ENCODE measurements at places on chromosomes 11 and 22.

- DNase-seq = no peak
Measured at GRCh38 chr11:64388894-64389293, 29.9 kb downstream of the RPS6KA4 start.

- no peak for DNase-seq
Measured at GRCh38 chr11:9596926-9597464, 23.5 kb downstream of the WEE1 start.

DNA sequence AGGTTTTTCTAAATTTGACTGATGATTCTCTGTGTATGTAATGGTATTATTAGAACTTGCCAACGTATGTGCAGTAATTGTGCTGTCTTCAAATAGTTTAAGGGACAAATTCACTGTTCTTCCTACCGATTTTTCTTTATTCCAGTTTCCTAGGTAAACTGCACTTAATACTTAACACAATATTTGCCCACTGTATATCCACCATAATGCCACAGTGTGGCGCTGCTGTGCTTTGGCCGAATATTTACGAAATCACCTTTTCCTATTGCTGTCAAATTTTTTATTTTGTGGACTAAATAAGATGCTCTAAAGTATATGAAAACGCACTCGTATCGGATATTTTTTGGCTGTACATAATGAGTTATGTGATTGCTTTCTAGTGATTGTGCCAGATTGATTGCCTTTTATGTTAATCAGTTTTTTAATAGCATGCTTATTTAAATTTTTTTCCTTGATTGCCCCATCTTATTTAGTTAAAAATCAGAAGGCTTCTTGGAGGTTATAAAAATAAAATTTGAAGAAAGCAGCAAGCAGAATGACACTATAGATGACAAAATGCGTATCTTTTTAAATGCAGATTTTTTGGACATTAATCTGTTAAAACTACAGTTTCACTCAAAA is 10.5 kb downstream of the AASDHPPT start:
- peak; percentile 48 for DNase-seq

GRCh38 chr22:35444685-35445399 is 44.9 kb downstream of the MCM5 start:
- DNase-seq = no peak

GRCh38 chr22:38257650-38258250 is 15.1 kb downstream of the TMEM184B start:
- DNase-seq = no peak

DNA sequence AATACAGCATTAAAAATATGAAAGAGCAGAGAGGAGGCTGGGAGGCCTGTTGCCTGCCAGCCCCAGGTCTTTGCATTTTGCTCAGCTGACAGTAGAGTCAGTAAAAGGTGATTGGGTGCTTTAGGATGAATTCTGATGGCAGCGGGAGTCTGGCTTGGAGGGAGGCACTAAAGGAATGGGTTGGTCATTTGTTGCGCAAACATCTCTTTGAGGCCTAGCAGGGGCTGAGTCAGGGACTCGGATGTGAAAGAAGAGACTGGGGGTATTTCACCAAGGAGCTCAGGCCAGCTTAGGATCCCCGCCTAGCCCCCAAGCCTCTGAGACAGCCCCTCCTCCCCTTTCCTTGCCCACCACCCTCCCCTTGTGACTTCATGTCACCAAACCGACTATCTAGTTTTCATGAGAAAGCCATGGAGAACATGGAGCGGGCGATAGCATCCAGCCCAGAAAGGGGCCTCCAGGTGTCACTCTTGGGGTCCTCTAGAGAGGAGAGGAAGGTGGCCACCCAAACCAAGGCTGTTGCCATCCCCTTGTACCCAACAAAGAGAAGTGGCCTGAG is 9.7 kb downstream of the DGKZ start:
- no peak for DNase-seq

GRCh38 chr22:49674479-49675050 is 153.1 kb downstream of the BRD1 start:
- no peak for DNase-seq

DNA sequence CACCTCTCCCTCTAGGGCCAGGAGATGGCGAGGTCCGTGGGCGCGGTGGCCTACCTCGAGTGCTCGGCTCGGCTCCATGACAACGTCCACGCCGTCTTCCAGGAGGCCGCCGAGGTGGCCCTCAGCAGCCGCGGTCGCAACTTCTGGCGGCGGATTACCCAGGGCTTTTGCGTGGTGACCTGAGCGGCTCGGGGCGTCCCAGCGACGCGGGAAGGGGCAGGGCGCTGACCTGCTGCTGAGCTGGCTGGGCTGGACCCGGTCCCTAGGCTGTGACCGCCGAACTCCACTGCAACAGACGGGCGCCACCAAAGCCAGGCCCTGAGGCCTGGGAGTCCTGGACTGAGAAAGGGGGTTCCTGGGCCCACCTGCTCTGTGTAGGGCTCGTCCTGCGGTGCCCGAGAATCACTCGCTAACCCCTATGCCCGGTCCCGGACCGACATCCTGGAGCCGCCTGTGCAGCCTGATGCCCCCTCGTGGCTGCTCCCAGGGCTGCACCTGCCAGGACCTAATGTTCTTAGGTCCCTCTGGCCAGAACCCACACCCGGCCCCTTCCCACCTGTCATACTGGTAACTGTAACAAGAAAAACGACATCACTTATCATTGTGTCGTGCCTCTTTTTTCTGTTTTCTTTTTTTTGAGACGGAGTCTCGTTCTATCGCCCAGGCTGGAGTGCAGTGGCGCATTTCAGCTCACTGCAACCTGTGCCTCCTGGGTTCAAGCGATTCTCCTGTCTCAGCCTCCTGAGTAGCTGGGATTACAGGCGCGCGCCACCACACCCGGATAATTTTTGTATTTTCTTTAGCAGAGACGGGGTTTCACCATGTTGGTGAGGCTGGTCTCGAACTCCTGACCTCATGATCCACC is 15.0 kb downstream of the RHOD start:
- peak; percentile 55 for DNase-seq

GRCh38 chr22:30783021-30783420 is 88.3 kb downstream of the OSBP2 start:
- DNase-seq = no peak

DNA sequence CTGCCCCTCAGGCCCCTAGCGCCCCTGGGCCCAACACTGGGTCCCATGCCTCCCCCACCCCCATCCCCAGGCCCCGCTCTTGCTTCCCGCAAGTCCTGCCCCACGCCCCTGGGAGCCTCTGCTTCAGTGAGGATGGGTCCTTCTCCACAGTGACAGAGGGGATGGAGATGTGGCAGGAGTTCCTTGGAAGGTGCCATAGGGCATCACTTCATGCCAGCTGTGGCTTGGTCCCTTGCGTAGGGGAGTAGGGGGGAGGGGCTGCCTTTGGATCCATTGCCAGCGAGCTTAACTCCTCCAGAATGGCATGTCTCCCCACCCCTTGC is 9.5 kb upstream of the TBC1D22A start:
- DNase-seq = no peak

- no peak for DNase-seq
Measured at GRCh38 chr11:27319072-27319471, 43.9 kb downstream of the CCDC34 start.

DNA sequence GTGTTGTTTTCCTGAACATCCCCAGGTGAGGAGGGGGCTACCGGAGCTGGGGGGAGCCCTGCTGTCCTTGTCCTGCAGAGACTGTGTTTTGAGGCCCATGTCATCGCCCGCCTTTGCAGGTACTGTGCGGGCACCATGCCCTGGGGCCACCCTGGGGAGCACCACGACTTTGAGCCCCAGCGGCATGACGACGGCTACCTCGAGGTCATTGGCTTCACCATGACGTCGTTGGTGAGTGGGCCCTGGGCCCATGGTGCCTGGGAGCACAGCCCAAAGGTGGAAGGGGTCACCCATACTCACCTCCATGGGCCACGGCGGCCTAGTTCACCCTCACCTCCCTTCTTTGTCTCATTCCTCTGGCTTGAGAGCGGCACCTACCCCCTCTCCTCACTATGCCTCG is 6.7 kb upstream of the MDK start:
- DNase-seq = no peak

- DNase-seq = no peak
Measured at GRCh38 chr11:74102321-74102720, 68.5 kb downstream of the C2CD3 start.

DNA sequence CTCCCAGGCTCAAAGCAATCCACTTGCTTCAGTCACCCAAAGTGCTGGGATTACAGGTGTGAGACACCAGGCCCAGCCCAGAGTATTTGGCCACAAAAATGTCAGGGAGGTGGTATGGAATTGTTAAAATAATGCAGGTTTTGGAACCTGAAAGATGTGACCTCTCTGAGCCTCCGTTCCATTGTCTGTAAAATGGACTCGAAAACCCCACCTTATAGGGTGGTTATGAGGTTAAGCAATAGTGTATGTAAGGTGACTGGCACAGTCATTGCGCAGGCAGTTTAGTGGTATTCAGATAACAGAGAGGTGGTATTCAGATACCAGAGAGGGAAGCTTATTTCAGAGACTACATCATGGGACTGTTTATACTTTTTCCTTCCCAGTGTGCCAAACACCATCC is 52.5 kb upstream of the PRSS23 start:
- DNase-seq = no peak

DNA sequence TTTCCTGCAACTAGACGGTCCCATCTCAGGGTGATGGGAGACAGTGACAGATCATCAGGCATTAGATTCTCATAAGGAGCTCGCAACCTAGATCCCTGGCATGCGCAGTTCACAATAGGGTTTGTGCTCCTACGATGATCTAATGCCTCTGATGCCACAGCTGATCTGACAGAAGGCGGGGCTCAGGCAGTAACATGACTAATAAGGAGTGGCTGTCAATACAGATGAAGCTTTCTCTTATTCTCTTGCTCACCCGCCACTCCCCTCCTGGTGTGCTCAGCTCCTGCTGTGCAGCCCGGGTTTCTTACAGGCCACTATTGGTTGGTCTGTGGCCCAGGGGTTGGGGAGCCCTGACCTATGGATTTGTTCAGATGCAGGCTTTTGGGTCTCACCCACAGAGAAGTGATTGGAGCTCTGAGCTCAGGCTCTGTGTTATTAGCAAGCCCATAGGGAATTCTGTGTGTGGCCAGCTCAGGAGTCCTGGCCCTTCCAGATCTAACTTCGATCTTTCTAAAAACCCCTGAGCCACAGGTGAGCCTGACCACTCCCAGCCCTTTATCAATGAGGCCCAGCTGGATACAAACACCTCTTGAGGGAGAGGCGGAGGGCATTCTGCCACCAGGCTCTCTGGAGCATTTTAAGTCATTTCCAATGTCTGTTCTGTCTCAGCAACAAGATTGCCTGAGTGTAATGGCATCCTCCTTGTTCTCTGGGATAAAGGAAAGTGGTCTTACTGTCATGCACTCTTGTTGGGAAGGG is 351.8 kb downstream of the BUD13 start:
- no peak for DNase-seq

DNA sequence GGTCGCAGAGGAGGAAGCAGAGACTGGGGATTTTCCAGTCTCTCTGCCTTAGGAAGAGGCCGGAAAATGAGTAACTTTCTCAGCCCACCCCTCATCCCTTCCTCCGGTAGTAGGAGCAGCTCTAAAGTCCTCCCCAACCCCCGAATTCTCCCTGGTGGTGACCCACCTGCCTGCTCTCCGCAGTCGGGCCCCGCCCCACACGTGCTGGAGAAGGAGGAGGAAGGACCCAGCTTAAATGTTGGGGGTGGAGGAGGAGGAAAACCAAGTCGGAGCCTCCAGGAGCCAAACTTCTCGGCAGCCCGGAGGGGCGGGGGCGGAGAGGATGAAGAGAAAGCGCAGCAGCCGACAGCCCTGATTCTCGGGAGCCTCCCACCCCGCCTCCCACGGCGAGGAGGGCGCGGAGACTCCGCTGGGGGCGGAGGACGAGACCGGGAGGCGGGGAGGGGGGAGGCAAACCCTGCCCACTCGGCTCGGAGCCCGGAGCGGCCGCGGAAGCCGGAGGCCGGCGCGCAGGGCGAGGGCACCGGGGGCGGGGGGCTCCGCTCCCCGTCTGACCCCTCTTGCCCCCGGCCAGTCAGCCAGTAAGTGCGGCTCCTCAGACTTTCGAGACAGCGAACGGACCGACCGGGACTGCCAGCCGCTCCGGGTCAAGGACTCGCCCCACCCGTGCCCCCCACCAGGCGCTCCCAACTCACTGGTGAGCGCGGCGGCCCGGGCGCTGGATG is at the start of gene TPBGL:
Gene TPBGL (plus strand): TSS at position 464 of the 725 bp plus-strand sequence. CDS start 276 bp downstream, outside the sequence.
- no peak for DNase-seq

DNA sequence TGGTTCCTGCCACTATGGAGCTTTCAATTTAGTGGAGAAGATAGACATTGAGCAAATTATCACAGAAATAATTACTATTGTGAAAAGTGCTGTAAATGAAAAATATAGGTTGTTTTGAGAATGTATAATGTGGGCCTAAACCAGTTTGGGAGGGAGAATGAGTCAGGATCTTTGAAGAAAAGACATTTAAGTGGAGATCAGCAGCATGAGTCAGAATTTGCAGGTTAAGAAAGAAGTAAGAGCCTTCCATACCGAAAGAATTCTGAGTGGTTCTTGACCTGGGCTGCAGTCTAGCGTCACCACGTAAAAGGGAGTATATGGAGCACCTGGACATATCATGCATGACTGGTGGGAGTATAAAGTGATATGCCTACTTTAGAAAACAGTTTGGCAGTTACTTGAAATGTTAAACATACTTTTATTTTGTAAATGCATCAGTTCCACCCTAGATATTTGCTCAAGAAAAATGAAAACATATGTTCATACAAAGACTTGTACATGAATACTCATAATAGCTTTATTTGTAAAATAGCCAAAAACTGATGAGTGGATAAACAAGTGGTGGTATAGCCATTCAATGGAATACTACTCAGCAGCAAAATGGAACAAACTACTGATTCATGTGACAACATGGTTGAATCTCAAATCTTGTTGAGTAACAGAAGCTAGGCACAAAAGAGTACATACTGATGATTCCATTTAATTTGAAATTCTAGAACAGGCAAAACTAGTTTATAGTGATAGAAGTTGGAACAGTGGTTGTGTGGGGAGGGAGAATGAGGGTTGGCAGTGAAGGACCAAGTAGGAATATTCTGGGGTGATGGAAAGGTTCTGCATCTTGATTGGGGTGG is 99.2 kb downstream of the STIM1 start:
- DNase-seq = no peak

- DNase-seq = no peak
Measured at GRCh38 chr11:131771471-131771870, 401.1 kb downstream of the NTM start.

GRCh38 chr11:71568704-71569349 is 3.5 kb downstream of the KRTAP5-10 start:
- DNase-seq = no peak

GRCh38 chr11:97107604-97108003 is 717.8 kb downstream of the JRKL start:
- no peak for DNase-seq

DNA sequence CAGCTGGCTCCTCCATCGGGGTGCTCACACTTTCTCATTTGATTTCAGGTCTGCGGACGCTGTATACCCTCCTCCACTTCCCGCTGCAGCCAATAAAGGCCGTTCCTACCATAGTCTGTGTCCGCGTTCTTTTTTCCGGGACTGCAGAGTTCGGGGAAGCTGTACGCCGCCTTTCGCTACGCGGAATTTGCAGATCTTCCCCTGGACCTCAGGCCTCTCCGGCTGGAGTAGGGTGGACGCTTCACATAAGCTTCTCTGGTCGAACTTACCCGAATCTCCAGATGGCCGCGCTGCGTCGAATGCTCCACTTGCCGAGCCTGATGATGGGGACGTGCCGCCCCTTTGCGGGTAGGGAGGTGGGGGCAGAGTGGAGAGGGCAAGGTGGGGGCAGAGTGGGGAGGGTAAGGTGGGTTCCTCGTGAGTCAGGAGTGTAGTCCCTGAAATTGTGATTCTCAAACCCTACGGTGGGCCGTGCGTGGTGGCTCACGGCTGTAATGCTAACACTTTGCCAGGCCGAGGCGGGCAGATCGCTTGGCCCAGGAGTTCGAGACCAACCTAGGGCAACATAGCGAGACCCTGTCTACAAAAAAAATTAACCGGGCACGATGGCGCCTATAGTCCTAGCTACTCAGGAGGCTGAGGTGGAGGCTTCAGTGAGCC is 617 bp downstream of the CSKMT start:
- no peak for DNase-seq

- peak; percentile 76 for DNase-seq
Measured at GRCh38 chr11:76807206-76807875, 24.2 kb downstream of the TSKU start.

All from left kidney (tissue), 8 donors.